ENCODE measurements at places on chromosomes 13 and 19. TPM values are rescaled to one million over a fixed set of nuclear protein-coding genes. Genes with fewer than 3 reads are reported as not detected.

- DNase-seq, result no peak
- H3K4me1 ChIP-seq, result no peaks in the 10 kb centered on the region
- H3K27me3 ChIP-seq, result no peaks in the 10 kb centered on the region
- H3K36me3 ChIP-seq, result no peaks in the 10 kb centered on the region
- no peak overlapping the region for H3K4me3 ChIP-seq
- no peak overlapping the region for H3K27ac ChIP-seq
Observed at GRCh38 chr19:6126335-6126974, 9.0 kb upstream of the ACSBG2 start.

GRCh38 chr13:39892721-39893685 is 237.5 kb downstream of the COG6 start:
- H3K27ac ChIP-seq, result peak overlapping the region; percentile 76
- H3K36me3 ChIP-seq, result no peaks in the 10 kb centered on the region
- H3K4me1 ChIP-seq, result no peaks in the 10 kb centered on the region
- DNase-seq, result no peak
- H3K27me3 ChIP-seq, result no peaks in the 10 kb centered on the region

GRCh38 chr19:50739914-50740426 is 16.8 kb downstream of the CLEC11A start:
- H3K36me3 ChIP-seq, result no peaks in the 10 kb centered on the region
- H3K27me3 ChIP-seq, result peaks cover 71% of the 10 kb centered on the region
- H3K27ac ChIP-seq, result no peak overlapping the region

DNA sequence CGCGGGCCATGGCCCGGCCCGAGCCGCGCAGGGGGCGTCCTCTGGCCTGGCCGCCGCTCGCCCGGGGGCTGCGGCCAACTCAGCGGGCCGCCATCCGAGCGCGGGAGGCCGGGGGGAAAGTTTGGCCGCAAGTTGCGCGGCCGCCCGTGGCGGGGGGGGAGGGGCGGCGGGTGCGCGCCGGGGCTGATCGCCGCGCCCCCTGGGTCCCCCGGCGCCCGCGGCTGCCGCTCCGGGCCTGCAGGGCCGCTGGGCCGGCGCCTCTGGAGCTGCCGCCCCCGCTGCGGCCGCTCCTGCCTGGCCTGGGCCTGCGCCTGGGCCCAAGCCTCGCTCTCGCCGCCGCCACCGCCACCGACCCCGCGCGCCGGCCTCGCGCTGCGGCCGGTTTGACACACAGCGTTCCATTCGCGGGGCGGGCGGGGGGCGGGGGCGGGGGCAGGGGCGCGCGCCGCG is at the start of gene NR2F6:
Gene NR2F6 (minus strand): TSS at position 385 of the 450 bp plus-strand sequence. CDS start 699 bp downstream, outside the sequence.
- no peaks in the 10 kb centered on the region for H3K36me3 ChIP-seq
- H3K27me3 ChIP-seq, result no peaks in the 10 kb centered on the region
- peaks cover 6% of the 10 kb centered on the region for H3K4me1 ChIP-seq
- H3K4me3 ChIP-seq, result peak within 1 kb of the TSS; percentile 72
- H3K27ac ChIP-seq, result peak within 1 kb of the TSS; percentile 79

GRCh38 chr13:22187329-22187728 is 516.5 kb downstream of the FGF9 start:
- no peaks in the 10 kb centered on the region for H3K27me3 ChIP-seq
- H3K4me1 ChIP-seq, result no peaks in the 10 kb centered on the region
- no peak overlapping the region for H3K4me3 ChIP-seq
- no peaks in the 10 kb centered on the region for H3K36me3 ChIP-seq
- H3K27ac ChIP-seq, result no peak overlapping the region

DNA sequence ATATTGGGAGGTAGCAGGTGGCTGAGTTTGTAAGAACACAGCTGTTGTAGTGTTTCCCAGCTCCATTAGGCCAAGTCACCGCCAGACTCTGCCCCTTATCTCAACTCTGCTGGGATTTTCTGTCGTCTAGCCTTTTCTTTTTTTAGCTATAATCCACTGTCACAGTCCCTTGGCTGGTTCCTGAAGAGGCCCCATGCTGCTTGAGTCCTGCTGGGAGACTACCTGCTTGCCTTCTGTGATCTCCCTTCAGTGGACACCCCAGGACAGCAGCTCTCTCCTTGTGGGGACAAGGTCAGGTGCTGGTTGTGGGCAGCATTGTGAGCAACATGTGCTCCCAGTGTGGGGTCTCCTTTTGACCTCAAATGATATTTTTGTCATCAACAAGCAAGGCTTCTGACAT is 195.0 kb upstream of the ATXN8OS start:
- no peak overlapping the region for H3K27ac ChIP-seq
- H3K36me3 ChIP-seq, result no peaks in the 10 kb centered on the region
- no peak for DNase-seq
- no peaks in the 10 kb centered on the region for H3K4me1 ChIP-seq
- H3K27me3 ChIP-seq, result no peaks in the 10 kb centered on the region

GRCh38 chr19:1863328-1863637 is at the start of gene KLF16:
KLF16 (minus strand) TSS chr19:1863579; CDS start chr19:1863497, 82 bp downstream.
- H3K27ac ChIP-seq, result peak within 1 kb of the TSS; percentile 88
- H3K36me3 ChIP-seq, result no peaks in the 10 kb centered on the region
- peak within 1 kb of the TSS; percentile 72 for H3K4me3 ChIP-seq
- no peak for DNase-seq
- H3K27me3 ChIP-seq, result no peaks in the 10 kb centered on the region
- peaks cover 30% of the 10 kb centered on the region for H3K4me1 ChIP-seq

DNA sequence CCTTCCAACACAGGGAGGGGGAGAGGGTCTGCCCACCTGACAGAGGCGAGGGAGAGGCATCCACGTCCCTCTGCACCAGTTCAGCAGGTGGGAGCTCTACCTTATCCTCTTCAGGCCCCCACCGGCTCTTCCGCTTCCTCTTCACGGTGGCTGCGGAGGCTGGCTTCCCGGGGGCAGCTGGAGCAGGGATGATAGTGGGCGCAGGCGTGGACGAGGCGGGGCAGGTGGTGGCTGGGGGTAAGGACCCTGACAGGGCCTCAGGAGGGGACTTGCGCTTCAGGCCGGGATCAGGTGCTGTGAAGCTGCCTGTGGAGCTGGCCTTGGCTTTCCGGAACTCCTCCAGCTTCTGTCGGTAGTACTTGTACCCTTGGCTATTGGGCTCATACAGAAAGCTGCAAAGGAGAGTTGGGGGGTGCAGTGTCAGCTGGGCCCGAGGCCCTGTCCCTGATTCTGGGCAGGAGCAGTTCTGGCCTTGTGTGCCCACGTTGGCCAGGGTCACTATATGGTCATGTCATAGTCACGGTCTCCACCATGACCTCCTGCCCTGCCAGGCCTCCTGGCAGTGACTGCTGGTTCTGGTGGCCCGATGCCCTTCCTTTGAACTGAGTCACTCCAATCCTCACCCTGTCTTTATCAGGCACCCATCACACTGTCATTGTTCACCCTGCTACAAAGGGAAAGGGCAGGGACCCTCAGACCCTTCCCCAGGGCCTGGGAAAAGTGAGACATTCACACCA is 23.2 kb downstream of the SUGP1 start:
- H3K36me3 ChIP-seq, result no peaks in the 10 kb centered on the region
- DNase-seq, result no peak
- no peak overlapping the region for H3K4me3 ChIP-seq
- H3K27ac ChIP-seq, result no peak overlapping the region
- no peaks in the 10 kb centered on the region for H3K4me1 ChIP-seq

- H3K27me3 ChIP-seq, result no peaks in the 10 kb centered on the region
- H3K36me3 ChIP-seq, result peaks cover 11% of the 10 kb centered on the region
- H3K4me3 ChIP-seq, result no peak overlapping the region
- H3K27ac ChIP-seq, result no peak overlapping the region
- DNase-seq, result no peak
Observed at GRCh38 chr19:55676889-55677505, 2.0 kb downstream of the EPN1 start.

DNA sequence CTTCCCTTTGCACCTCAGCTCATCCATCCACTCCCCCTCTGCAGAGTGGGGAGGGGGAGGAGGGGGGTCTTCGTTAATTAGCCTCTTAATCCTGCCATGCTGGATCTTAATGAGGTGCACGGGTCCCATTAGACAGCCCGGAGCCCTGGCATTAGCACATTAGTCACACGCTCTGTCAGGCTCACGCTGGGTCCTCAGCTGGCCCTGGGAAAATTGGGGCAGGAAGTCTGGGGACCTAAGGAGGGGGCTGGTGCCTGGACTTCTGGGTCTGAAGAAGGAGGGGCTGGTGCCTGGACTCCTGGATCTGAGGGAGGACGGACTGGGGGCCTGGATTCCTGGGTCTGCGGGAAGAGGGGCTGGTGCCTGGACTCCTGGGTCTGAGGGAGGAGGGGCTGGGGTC is 444 bp upstream of the NCCRP1 start:
- no peaks in the 10 kb centered on the region for H3K27me3 ChIP-seq
- DNase-seq, result no peak
- no peaks in the 10 kb centered on the region for H3K36me3 ChIP-seq

GRCh38 chr13:112728375-112729126 is 38.7 kb downstream of the ATP11A start:
- no peak overlapping the region for H3K27ac ChIP-seq
- no peaks in the 10 kb centered on the region for H3K4me1 ChIP-seq
- DNase-seq, result no peak
- H3K36me3 ChIP-seq, result no peaks in the 10 kb centered on the region
- no peaks in the 10 kb centered on the region for H3K27me3 ChIP-seq
- no peak overlapping the region for H3K4me3 ChIP-seq

DNA sequence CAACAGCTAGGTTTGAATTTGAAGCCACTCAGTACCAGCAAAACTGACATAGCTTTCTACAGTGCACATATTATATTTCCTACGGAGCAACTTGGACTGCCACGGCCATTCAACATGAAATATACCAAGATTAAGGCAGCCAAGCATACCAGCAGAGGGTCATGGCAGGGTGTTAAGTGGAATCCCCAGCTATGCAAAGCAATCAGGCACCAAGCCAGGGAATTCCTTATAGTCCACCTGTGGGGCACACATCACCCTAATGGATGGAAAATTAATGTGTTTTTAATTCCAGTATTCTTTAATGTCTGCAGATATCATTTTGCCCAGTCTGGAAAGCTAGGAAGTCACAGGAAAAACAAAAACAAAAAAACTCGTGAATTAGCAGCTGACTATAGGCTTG is 1190.3 kb downstream of the EFNB2 start:
- H3K4me3 ChIP-seq, result no peak overlapping the region
- DNase-seq, result no peak
- no peaks in the 10 kb centered on the region for H3K36me3 ChIP-seq
- H3K4me1 ChIP-seq, result no peaks in the 10 kb centered on the region
- H3K27me3 ChIP-seq, result no peaks in the 10 kb centered on the region

DNA sequence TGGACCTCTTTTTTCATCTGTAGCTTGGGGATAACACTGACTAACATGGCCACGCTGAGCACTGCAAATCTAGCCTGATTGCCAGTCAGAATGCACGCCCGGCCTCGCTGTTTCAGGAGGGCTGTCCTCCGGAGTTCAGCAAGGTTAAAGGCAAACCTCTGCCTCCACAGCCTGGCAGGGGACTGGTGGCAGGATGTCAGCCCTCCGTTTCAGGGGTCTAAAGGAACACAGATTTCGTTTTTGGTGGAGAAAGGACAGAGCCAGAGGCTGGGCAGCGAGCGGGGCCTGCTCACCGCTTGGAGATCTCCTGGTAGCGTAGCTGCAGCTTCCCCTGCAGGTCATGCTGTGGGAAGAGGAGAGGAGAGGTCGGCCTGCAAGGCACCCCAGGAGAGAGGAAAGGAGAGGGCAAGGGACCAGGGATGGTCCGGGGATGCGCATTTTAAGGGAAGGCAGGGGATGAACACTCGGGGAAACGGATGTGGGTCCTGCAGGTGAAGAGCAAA is 560 bp downstream of the NDUFA7 start:
- H3K27ac ChIP-seq, result peak overlapping the region; percentile 92
- H3K27me3 ChIP-seq, result no peaks in the 10 kb centered on the region
- peak overlapping the region; percentile 88 for H3K4me3 ChIP-seq
- no peaks in the 10 kb centered on the region for H3K4me1 ChIP-seq
- no peak for DNase-seq
- H3K36me3 ChIP-seq, result no peaks in the 10 kb centered on the region

- no peaks in the 10 kb centered on the region for H3K36me3 ChIP-seq
- no peak overlapping the region for H3K4me3 ChIP-seq
- H3K27ac ChIP-seq, result no peak overlapping the region
- H3K27me3 ChIP-seq, result no peaks in the 10 kb centered on the region
Observed at GRCh38 chr13:43100667-43101066, 77.3 kb downstream of the DNAJC15 start.

GRCh38 chr19:29145756-29146155 is 67.2 kb downstream of the UQCRFS1 start:
- H3K27me3 ChIP-seq, result no peaks in the 10 kb centered on the region
- H3K36me3 ChIP-seq, result no peaks in the 10 kb centered on the region
- no peak overlapping the region for H3K27ac ChIP-seq
- DNase-seq, result no peak
- H3K4me1 ChIP-seq, result no peaks in the 10 kb centered on the region
- no peak overlapping the region for H3K4me3 ChIP-seq

GRCh38 chr19:14182476-14182875 is 23.5 kb downstream of the ADGRL1 start:
- no peaks in the 10 kb centered on the region for H3K4me1 ChIP-seq
- H3K36me3 ChIP-seq, result no peaks in the 10 kb centered on the region
- no peak for DNase-seq
- H3K27ac ChIP-seq, result peak overlapping the region; percentile 55

- peak; percentile 83 for DNase-seq
- H3K4me1 ChIP-seq, result peaks cover 4% of the 10 kb centered on the region
- peaks cover 3% of the 10 kb centered on the region for H3K27me3 ChIP-seq
- H3K36me3 ChIP-seq, result no peaks in the 10 kb centered on the region
Observed at GRCh38 chr19:46487802-46488445, 7.7 kb downstream of the PNMA8B start.

DNA sequence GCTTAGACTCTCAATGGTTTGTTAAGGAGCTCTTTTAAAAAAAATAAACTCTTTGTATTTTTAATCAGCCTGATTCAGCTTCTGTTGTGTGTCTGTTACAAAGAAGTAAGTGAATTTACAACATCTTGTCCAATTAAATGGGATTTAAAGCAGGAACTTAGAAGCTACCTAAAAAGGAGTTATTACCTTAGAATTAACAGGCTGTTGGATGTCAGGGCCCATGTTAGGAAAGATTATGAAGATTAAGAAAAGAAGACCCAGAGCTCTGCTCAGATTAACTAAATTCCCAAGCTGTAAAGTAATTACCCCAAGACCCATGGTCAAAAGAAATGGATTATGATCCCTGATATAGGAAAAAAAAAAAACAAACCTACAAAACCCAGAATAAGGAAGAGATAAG is 44.1 kb upstream of the ZNF780A start:
- no peaks in the 10 kb centered on the region for H3K27me3 ChIP-seq
- no peak overlapping the region for H3K4me3 ChIP-seq
- H3K27ac ChIP-seq, result no peak overlapping the region
- no peaks in the 10 kb centered on the region for H3K4me1 ChIP-seq

GRCh38 chr19:21396893-21397572 is at the start of gene ZNF493:
ZNF493 (plus strand) TSS chr19:21397133; CDS start chr19:21397238, 105 bp downstream.
- peak within 1 kb of the TSS; percentile 95 for H3K27ac ChIP-seq
- no peaks in the 10 kb centered on the region for H3K36me3 ChIP-seq
- H3K4me1 ChIP-seq, result no peaks in the 10 kb centered on the region
- peak within 1 kb of the TSS; percentile 68 for H3K4me3 ChIP-seq
- DNase-seq, result peak; percentile 96

Gene ZNF433
- total RNA-seq, result 8.8 TPM

Gene PALM3
- not detected for total RNA-seq

Gene PMIS2
- not detected for total RNA-seq

Gene KASH5
- 1.9 TPM for total RNA-seq

Gene ATP1A3
- not detected for total RNA-seq

Gene ARRDC2
- 53.4 TPM for total RNA-seq

Gene CRX
- not detected for total RNA-seq

Gene CNN1
- total RNA-seq, result 74.3 TPM

Gene TDRD12
- total RNA-seq, result not detected

Gene UHRF1
- total RNA-seq, result 0.32 TPM

Gene PRTN3
- 1.1 TPM for total RNA-seq

Gene TNFRSF19
- 5.3 TPM for total RNA-seq
